Muscle of leg (tissue), 16 donors: ENCODE measurements at places on chromosomes 2 and 18. TPM values are rescaled to one million over a fixed set of nuclear protein-coding genes. Genes with fewer than 3 reads are reported as not detected.

- no peak overlapping the region for H3K27ac ChIP-seq
- peaks cover 4% of the 10 kb centered on the region for H3K4me1 ChIP-seq
- no peaks in the 10 kb centered on the region for H3K36me3 ChIP-seq
- H3K4me3 ChIP-seq = no peak overlapping the region
Measured at GRCh38 chr2:197799068-197799467, 5.3 kb upstream of the PLCL1 start.

DNA sequence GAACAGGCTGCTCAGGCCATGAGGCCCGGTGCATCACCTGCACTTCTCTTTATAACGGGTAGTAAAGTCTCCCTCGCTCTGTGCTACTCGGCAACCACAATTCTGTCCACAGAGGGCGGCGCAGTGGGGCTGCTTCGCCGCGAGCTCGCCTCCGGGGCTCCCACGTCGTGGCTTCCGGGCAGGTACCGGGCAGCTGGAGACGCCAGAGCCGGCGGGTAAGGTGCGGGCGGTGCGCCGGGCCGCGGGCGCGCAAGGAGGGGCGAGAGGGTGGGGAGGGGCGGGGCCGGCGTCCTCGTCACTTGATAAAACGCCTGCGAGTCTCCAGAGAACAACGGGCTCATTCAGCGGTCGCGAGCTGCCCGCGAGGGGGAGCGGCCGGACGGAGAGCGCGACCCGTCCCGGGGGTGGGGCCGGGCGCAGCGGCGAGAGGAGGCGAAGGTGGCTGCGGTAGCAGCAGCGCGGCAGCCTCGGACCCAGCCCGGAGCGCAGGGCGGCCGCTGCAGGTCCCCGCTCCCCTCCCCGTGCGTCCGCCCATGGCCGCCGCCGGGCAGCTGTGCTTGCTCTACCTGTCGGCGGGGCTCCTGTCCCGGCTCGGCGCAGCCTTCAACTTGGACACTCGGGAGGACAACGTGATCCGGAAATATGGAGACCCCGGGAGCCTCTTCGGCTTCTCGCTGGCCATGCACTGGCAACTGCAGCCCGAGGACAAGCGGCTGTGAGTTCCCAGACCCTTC is at the start of gene ITGA6:
Gene ITGA6 (plus strand): TSS at position 331 of the 734 bp plus-strand sequence.
- H3K36me3 ChIP-seq = no peaks in the 10 kb centered on the region
- peak within 1 kb of the TSS; percentile 66 for H3K4me3 ChIP-seq
- peak; percentile 68 for DNase-seq
- peaks cover 19% of the 10 kb centered on the region for H3K4me1 ChIP-seq

DNA sequence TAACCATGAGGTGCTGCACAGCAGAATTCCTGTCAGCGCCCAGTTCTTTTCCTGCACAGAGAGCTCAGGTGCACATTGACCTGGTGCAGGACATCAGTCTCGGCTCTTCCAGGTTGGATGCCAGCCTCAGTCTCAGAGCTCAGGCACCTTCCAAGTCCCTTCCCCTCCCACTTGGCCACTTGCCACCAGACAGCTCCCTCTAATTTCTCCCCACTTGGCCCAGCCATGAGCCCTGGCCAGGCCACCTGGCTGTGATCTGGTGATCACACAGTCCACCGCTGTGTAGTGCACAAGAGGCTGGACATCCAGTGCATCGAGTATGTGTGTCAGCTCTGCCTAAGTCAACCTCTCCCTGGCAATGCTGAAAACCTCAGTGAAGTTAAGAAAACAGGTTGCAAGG is 336.6 kb upstream of the MYT1L start:
- H3K4me1 ChIP-seq = peaks cover 5% of the 10 kb centered on the region
- no peaks in the 10 kb centered on the region for H3K27me3 ChIP-seq
- DNase-seq = no peak
- no peaks in the 10 kb centered on the region for H3K36me3 ChIP-seq
- no peak overlapping the region for H3K4me3 ChIP-seq

GRCh38 chr2:95024960-95025405 is 525 bp upstream of the MAL start:
- no peaks in the 10 kb centered on the region for H3K36me3 ChIP-seq
- H3K4me3 ChIP-seq = no peak overlapping the region
- no peak for DNase-seq

DNA sequence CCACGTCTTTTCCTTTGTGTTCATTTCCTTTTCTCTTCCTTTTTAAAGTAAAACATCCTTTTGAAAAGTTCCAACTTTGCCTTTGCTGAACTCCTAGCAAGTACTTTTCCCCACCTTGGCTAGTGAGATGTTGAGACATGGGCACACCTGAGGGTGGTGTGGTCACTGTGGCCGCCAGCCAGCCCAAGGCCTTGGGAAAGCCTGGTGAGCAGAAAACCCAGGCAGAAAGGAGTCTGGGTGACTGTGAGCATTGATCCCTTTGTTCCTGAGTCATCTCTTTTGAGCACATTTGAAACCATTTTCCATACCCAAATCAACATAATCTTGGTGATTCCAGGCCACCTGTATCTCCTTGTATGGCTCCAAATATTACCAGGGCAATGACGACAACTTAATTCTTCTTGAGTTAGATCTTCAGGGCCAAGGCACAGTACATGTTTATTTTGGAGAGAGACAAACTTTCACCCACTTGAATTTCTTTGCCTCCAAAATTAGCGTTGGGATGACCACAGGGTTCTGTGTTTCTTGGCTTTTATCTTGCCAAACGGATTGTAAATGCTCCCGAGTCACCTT is 14.5 kb downstream of the EPAS1 start:
- H3K36me3 ChIP-seq = no peaks in the 10 kb centered on the region
- no peak for DNase-seq
- H3K4me1 ChIP-seq = peaks cover 18% of the 10 kb centered on the region
- peaks cover 2% of the 10 kb centered on the region for H3K27me3 ChIP-seq

DNA sequence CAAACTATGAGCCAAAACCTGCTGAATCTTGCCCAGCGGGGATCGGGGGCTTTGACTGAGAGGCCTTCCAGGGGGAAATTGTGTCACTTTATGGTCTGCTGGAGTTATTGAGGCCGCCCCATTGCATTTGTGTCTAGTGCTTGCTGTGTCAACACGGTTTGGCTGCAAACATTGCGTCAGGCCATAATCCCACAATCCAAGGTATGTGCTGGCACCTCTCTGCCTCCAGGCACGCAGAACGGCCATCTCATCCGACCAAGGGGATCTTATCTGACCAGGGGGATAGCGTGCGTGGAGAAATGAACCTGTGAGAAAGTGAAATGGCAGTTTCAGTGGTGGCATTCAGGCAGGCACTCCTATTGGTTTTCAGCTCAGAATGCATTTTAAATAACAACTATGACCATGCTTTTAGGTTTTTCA is 18.1 kb upstream of the LYPD6B start:
- H3K4me3 ChIP-seq = no peak overlapping the region
- peaks cover 3% of the 10 kb centered on the region for H3K4me1 ChIP-seq
- no peak for DNase-seq
- H3K27ac ChIP-seq = no peak overlapping the region
- no peaks in the 10 kb centered on the region for H3K27me3 ChIP-seq

SERPINB3 gene
- total RNA-seq = not detected

ATOH8 gene
- total RNA-seq = 15.7 TPM

DNA sequence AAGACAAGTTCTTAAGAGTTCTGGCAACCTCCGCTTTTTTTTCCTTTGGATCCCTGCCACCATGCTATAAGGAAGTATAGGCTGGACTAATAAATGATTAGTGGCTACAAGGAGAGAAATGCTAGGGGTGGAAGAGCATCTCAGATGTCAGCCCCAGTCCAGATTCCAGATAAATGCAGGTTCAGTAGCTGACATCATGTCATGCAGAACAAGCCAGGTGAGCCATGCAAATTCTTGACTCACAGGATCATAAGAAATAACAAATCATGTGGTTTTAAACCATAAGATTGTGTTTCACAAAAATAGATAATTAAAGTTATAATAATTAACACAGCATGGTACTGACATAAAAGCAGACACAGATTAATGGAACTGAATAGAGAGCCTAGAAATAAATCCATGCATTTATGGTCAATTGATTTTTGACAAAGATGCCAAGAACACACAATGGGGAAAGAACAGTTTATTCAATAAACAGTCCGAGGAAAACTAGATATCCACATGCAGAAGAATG is 152.9 kb upstream of the SESTD1 start:
- no peak overlapping the region for H3K4me3 ChIP-seq
- DNase-seq = no peak
- H3K27me3 ChIP-seq = no peaks in the 10 kb centered on the region
- H3K36me3 ChIP-seq = no peaks in the 10 kb centered on the region
- H3K4me1 ChIP-seq = no peaks in the 10 kb centered on the region

EHD3 gene
- total RNA-seq = 3.5 TPM

DNA sequence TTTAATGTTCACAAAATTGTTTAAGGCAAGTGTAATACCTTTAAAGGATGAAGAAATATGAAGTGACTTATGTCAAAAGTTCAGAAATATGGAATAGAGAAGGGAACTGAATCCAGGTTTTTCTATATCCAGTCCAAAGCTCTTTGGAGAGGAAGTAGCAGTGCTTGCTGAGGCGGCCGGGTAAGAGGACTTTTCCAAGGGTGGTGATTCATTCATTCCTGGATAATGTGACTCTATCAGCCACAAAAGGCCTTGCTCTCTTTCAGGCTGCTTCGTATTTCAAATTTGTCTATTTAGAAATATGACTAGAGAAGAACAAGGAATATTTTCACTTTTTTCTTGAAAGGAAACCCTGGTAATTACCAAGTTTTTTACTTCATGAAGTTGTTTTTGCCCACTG is 830.1 kb upstream of the ZEB2 start:
- no peak overlapping the region for H3K27ac ChIP-seq
- H3K36me3 ChIP-seq = no peaks in the 10 kb centered on the region
- DNase-seq = peak; percentile 23
- no peak overlapping the region for H3K4me3 ChIP-seq
- no peaks in the 10 kb centered on the region for H3K4me1 ChIP-seq

ZNF236 gene
- 13.3 TPM for total RNA-seq

ACSL3 gene
- total RNA-seq = 48.2 TPM

CCDC141 gene
- 76.1 TPM for total RNA-seq

CNTNAP5 gene
- total RNA-seq = 0.13 TPM

- peaks cover 5% of the 10 kb centered on the region for H3K4me1 ChIP-seq
- peak overlapping the region; percentile 99 for H3K27ac ChIP-seq
- H3K4me3 ChIP-seq = peak overlapping the region; percentile 54
Measured at GRCh38 chr2:200812122-200813022, 662 bp downstream of the BZW1 start.

DNA sequence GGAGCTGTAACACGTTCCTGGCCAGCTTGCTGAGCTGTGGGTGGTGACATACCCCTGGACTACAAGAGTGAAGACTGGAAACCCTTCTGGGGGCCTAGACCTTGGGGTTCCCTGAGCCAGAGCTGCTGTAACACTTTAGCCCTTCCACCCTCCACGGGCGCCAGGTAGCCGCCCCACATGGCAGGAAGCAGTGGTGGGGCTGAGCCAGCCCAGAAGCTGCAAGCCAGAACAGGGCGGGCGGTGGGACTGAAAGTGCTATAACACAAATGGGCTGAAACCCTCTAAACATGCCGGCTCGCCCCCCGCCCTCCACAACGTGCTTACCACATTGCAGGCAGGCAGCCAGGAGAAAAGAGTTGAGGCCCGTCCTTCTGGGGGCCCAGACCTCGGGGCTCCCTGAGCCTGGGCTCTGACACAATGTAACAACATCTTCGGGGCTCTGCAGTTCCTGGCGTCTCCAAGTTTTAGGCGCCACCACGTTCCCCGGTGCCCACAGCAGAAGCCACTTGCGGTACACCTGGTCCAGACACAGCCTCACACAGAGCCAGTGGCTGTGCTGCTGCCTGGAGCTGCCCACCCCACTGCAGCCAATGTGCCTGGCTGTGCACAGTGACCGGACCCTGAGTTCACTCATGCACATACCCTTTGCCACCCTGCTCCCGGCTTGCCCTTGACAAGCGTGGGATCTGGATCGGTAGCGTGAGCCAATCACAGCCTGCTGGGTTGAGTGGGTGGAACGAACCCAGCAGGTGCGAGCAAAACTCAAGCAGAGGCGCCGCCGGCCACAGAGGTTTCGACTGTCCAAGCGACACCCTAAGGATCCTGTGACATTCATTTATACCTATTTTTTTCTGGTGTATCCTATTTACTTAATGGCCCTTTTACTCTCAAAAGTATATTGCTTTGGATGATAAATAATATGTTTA is 127.4 kb upstream of the FHL2 start:
- no peaks in the 10 kb centered on the region for H3K4me1 ChIP-seq
- DNase-seq = no peak
- H3K27ac ChIP-seq = no peak overlapping the region
- H3K36me3 ChIP-seq = no peaks in the 10 kb centered on the region
- H3K4me3 ChIP-seq = no peak overlapping the region

DNA sequence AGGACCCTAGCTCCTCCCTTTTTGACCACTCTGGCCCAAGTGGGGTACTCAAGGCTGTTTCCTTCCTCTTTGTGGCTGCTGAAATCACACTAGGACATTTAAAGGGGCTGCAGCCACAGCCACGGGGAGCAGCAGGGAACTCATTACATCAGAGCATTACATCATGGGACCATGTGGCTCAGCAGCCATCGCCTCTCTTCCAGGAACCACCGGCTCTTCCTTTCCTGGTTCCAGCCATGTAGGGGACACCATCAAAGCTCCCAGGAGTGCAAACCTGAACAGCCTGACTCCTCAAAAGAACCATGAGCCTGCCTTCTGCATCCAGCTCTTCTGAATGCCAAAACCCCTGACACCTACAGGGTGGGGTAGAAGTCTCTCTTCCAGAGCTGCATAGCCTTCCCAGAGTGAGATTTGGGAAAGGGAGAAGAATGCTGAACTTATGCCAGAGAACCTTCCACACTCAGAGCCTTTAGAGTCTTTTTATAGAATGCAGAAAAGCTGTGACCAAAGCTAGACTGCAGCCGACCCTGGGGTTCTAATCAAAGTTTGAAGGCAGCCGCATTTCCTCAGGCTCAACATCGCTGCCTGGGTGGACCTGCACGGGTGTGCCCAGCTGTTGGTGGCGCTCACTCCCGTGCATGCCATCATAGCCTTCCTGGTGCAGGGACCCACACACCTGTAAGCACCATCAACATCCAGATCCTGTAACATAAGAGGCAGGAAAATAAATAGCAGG is 121.7 kb downstream of the KLHL29 start:
- peak; percentile 87 for DNase-seq
- H3K4me3 ChIP-seq = no peak overlapping the region
- H3K27ac ChIP-seq = no peak overlapping the region

LHCGR gene
- 0.44 TPM for total RNA-seq

DNA sequence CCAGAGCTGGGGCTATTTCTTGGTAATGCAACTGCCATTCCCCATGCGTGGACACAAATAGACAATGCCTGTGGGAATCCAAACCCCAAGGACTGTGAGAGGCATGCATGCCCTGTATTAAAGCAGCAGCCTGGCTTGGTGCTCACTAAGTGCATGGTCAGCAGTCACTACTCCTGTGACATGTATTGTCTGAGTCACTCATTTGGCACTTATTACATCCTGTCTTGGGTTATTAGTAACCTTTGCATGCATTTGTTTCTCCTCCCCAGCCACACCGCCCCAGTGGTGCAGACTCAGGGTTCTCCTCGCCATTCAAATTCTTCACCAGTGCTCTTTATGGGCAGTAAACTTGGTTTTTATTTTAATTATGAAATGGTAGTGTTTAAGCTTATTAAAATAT is 30.2 kb downstream of the PRKCE start:
- H3K36me3 ChIP-seq = no peaks in the 10 kb centered on the region
- no peak overlapping the region for H3K4me3 ChIP-seq
- H3K4me1 ChIP-seq = no peaks in the 10 kb centered on the region
- DNase-seq = peak; percentile 56

RNU2-63P gene
- 15.0 TPM for total RNA-seq
